GM19239 (cell line): ENCODE measurements at places on chromosomes 7 and 10.

DNA sequence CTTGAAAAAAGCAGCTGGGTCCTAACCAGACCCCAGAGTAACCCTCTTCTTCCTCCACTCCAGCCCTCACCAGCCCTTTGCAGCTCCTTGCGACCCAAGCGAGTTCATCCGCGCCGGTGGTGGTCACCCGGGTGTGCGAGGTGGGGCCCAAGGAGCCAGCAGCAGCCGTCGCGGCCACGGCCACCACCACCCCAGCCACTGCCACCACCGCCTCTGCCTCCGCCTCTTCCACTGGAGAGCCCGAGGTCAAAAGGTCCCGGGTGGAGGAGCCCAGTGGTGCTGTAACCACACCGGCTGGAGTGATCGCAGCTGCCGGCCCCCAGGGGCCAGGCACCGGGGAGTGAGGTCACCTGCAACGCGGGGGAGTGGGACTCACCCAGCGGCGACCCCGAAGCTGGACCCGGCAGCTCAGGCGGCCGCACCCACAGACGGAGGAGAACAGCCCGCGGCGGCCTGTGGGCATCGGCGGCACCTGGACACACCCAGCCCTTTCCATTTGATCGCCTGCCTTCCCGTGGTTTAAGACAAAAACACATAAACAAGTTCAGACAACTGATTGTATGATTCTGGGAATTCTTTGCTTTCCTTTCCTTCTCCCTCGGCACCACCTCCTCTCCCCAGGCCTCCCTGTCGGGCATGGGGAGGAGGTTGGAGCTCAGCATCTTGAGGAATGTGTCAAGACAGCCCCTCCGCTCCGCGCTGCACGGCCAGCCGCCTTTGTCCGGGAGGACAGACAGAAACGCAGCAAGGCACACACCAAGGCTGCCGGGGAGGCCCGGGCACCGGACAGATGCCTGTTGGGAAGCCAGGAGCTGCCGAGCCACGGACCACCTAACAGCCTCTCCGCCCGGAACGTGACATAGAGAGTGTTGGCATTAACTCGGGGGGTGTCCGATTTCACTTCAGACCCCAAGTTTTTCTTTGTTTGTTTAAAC lies 13.0 kb upstream of the AP5Z1 start:
- DNase-seq: no peak

- no peak for DNase-seq
Observed at GRCh38 chr10:68446179-68446578, 25.6 kb downstream of the DNA2 start.

GRCh38 chr7:116426428-116427156 lies 72.9 kb upstream of the CAV2 start:
- no peak for DNase-seq

- DNase-seq: no peak
Observed at GRCh38 chr7:151551820-151552219, 32.1 kb upstream of the RHEB start.

DNA sequence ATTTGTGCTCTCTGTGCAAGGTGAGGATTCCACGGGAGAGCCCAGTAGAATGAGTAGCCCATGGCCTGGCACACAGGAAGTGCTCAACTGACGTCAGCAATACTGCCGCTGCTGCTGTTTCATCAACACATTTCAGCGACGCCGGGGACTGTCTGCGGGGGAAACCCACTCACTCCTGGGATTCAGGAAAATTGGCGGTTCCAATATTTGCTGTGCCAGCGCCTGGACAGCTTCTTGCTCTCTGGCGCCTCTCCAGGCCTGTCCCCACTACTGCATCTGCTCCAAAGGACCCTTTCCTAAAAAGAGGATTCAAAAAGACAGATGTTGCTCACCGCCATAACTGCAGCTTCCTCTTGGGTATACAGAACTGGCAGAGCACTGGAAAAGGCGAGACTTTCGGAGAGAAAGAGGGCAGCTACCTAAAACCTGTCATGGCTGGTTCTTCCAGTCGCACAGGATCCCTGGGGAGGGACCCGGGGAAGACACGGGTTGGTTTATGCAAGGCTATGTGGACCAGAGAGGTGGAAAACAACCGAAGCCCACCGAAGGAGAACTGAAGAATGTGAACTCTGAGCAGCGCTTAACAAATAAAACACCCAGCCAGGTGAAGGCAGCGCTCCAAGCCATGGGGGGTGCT lies 39.7 kb upstream of the ENO4 start:
- DNase-seq: no peak

DNA sequence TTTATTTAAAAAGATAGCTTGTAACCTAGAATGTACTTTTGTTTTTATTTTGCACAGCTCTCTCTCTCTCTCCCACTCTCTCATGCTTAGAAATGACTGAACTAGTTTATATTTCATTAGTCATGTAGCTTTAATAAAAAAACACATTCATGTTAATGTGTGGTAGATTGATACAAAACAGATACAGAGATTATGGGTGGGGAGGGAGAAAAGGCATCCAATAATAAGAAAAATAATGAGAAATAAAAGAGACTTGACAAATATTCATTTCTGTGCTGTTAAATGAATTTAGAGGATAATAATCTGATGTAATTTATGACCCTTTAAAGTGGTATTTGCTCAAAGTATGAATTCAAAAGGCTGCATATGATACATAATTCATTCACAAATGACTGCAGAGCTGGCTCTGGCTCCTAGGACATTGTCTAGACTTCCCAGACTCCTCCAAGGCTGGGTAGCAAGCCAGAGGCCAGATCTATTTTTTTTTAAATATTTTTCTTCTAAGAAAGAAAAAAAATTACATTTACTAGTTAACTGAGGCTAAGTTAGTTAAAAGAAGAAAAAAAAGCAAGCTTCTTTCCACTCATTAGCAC lies 105.7 kb upstream of the DNAJB12 start:
- DNase-seq: no peak

GRCh38 chr7:48087349-48087748 lies 1.7 kb upstream of the UPP1 start:
- no peak for DNase-seq

DNA sequence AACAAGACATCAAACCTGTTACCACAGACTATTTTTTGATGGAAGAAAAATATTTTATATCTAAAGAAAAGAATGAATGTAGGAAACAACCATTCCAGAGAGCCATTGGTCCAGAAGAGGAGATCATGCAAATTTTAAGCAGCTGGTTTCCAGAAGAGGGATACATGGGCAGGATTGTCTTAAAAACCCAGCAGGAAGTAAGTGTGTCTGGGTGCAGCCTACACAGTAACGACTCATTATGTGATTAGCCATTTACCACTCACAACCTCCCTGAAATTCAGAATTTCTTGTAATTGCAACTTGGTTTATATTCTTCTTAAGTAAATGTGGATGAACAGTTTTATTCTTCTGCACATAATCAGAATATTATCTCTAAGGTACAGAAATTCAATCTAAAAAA lies 46.2 kb downstream of the NOC3L start:
- no peak for DNase-seq

DNA sequence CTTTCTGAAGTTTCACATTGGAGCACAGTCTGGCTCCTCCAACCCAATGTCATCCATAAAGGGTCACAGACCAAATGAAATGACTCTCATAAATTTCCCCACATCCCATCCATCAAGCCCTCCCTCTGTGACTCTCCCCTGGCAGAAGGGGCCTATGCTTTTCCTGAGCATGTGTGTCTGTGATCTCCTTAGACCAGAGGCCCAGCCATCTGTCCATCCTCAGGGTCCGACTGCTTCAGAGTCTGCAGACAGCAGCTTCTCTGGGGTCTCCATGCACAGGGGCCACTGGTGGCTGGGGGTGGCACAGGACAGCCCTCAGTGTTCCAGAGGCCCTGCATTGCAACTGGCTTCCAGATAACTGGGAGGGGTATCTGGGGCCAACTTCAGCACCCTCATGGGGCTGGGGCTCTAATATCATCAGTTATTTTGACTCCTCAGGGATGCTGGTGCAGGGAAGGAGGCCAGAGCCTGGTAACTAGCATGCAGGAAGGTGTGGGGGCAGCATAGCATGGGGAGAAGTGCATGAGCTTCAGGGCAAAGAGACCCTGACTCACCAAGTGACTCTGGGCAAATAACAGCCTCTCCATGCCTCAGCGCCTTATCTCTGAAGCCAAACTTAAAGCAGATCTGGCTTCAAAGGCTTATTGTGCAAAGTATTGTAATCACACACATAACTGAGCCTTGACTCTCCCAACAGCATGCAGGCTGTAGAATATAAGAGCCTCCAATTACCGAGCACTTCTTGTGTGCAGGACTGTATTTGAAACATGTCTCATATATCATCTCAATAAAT lies 266.9 kb downstream of the GRID1 start:
- DNase-seq: no peak

DNA sequence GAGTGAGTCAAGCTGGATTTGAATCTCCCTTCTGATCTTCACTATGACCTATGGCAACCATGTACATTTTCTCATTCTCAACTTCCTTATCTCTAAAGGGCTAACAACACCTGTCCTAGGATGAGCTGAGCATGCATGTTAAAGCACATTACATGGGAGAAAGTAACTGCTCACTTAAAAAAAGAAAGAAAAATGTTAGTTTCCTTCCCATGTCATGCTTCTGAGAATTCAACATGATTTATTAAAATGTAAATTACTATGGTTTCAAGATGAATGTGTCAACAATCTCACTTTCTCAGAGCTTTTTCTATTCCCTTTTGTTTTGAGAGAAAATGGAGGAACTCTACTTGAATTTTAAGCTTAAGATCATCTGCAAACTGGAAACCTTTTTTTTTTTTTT lies 295.3 kb downstream of the SKIDA1 start:
- no peak for DNase-seq

- no peak for DNase-seq
Observed at GRCh38 chr10:60042914-60043313, 136.6 kb upstream of the CCDC6 start.

- DNase-seq: no peak
Observed at GRCh38 chr7:107041097-107041496, 3.4 kb upstream of the PRKAR2B start.

DNA sequence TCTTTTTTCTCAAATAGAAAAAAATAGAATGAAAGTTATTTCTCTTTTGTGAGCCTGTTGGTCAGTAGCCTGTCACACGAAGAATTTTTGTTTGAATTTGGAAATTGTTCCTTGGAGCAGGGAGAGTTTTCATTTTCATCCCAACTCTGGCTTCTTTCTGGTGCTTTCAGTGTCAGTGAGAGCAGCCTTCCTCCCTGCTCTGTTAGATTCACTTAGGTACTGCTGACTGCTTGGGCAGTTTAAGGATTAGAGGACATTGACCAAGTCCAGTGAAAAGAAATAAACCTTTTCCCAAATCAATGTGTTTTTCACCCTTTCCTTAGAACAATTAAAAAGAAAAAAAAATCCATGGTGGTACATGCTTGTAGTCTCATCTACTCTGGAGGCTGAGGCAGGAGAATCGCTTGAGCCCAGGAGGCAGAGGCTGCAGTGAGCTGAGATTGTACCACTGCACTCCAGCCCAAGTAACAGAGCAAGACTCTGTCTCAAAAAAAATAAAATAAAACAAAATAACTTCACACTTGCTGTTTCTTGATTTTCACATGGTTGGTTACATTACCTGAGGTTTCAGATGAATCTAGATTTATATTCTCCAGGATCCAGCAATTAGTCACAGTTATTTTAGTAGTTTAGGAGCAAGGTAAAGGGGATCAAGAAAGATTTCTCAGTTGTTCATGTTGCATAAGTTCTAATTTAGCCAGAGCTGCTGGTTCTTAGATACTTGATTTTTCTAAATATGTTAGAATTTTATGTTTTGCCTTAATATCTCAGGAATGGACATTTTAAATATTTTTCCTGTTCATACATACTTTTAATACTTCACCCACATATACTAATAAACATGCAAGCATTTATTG lies 63.1 kb downstream of the ZNRF2 start:
- no peak for DNase-seq

DNA sequence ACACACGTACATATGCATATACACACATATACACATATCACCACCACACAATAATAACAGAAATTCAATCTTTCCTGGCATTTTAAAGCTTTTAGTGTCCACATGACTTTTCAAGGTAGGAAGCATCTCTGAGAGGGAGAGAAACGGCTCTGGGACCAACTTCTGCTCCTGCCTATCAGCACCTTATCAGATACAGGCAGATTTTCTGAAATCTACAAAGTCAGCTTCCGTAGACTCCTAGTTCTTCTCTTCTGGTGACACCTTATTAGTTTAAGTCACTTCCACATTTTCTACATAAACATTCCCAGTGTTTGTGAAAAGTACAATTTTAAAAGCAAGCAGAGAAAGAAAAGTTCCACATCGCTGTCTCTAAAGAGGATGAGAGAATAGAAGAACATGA lies 74.5 kb downstream of the ZNF22 start:
- DNase-seq: no peak

DNA sequence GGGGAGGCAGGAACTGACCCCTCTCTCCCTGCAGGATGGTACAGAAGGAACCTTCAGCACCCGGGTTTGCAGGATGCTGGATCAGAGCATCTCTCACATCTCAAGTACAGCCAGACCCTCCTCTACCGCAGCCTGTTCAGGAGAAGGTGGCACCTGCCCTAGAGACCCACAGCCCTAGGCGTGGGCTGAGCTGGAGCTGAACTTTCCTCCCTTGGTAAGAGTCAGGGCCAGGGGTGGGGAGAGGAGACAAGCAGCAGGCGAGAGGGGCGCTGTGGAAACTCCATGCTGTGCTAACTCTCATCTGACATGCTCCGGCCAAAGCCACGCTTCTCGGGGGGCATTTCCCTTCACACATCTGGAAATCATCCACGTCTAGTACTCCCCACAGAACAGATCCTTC lies 154.4 kb downstream of the DIP2C start:
- DNase-seq: no peak

GRCh38 chr7:43130347-43130746 lies 17.9 kb downstream of the HECW1 start:
- no peak for DNase-seq

GRCh38 chr7:135192914-135193536 lies 18.3 kb downstream of the WDR91 start:
- DNase-seq: no peak

GRCh38 chr10:62632071-62632809 lies 172.3 kb upstream of the ADO start:
- no peak for DNase-seq

GRCh38 chr7:115300231-115300870 lies 378.5 kb downstream of the MDFIC start:
- no peak for DNase-seq

DNA sequence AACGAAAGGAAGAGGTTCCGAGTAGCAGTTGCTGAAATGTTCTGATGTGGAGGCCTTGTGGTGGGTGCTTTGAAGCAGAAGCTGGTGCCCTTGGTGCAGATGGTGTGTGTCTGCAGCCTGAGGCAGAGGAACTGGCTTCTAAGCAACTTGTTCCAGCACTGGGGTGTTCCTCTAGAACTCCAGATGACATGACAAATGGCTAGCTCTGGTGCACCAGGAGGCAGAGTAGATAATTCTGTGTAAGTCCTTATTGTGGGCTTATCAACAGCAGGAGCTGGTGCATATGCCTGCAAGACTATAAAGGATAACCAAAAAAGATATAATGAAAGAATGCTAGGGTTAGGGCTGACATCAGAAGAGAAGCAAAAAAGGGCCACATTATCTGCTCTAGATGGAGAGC lies 76.5 kb downstream of the ARL5B start:
- no peak for DNase-seq

DNA sequence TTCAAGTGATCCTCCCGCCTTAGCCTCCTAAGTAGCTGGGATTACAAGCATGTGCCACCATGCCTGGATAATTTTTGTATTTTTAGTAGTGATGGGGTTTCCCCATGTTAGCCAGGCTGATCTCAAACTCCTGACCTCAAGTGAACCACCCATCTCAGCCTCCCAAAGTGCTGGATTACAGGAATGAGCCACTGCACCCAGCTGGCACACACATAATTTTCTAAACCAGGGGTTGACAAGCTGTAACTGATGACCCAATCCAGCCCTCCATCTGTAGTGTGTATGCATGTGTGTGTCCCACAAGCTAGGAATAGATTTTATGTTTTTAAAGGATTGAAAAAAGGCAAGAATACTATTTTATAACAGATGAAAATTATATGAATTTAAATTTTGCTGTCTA lies 125.9 kb upstream of the INSYN2A start:
- no peak for DNase-seq
